ENCODE measurements at places on chromosomes 1 and 21.
A peak's percentile ranks its signal among the peaks of the same experiment; 100 is the strongest.

DNA sequence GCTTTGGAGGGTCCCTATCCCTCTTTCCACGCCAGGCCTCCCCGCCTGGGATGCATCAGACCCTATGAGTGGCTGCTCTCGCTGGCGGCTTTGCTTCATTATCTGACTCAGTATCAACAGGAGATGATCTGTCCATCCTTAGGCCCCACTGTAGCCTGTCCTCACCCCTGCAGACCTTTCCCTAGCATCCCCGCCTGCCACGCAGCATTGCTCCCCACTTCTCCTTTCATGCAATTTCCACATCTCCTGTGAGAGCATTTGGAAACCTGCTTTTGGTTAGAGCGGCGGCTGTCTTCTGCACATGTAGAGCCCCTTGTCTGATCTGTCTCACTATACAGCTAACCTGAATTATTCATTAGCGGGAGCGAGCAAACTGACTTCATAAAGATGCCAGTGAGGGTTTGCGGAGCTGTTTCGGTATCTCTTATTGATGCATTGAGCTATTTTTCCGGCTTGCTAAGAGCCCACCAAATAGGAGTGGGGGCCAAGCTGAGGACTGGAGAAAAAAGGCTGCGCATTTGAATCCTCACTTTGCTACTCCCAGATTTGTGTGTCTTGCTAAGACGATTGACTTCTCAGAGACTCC is 40.0 kb upstream of the ATP2B4 start:
- no peak for DNase-seq

- DNase-seq = no peak
Measured at GRCh38 chr1:53380296-53380695, 52.4 kb upstream of the LRP8 start.

GRCh38 chr1:19336543-19336942 is 24.4 kb downstream of the SLC66A1 start:
- DNase-seq = peak; percentile 32

GRCh38 chr21:17597680-17598079 is 15.0 kb downstream of the BTG3 start:
- no peak for DNase-seq

DNA sequence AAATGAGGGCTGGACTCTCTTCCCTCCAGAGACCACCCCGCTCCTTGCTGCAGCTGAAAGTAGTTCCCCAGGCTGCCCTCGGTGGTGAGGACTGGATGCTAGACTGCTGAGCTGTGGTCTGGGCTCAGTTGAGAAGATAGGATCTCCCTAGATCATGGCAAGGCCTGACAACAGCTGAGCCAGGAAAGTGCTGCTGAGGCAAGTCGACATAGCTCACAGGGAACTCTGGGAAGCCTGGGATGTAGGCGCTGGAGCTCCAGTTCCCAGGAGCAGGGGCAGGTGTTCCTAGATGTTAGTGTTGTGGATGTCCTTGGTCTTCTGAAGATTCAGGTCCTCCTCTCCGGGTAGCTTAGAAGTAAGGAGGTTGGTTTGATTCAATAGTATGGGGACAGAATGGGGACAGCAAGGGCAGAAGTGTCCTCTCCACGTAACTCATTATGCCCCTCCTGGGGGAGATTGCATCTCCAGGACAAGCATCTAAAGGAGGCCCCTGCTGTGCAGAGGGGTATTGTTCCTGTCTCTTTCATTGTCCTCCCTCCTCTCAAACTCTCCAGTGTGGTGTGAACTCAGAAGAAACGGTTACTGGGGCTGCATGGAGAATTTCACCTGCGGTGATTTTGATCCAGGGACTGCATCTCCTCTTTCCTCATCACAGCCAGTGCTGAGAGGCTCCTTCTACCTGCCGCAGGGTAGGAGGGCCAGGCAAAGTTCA is 3.7 kb downstream of the CYB561D1 start:
- no peak for DNase-seq

- DNase-seq = no peak
Measured at GRCh38 chr1:90534116-90534515, 183.0 kb downstream of the BARHL2 start.

DNA sequence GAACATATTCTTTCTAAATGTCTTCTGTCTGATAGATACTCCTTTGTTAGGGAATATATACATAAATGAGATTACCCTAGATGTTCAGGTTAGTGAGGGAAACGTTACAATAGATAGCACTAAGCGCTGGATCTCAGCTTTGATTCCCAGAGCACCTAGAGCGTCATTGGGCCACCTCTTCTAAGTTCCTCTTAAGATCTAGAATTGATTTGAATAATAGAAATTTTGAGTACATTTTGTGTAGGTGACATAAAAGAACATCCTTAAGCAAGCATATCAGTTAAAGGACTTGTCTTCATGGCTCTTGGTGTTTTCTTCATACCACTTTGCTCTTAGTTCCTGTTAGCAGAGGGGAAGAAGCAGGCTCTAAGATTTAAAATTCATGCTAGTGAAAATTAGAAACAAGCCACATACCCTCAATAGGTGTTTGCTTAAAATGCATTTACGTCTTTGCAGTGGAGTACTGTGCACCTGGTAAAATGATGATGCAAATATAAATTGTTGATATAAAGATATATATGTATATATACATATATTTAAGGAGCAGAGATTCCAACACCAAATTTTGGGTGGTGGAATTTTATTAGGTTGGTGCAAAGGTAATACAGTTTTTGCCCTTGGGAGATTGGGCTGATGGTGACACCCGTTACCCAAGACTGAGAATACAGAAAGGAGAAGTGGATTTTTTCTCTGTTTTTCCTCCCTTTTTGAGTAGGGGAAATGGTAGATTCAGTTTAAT is 47.1 kb downstream of the DYRK1A start:
- DNase-seq = no peak

DNA sequence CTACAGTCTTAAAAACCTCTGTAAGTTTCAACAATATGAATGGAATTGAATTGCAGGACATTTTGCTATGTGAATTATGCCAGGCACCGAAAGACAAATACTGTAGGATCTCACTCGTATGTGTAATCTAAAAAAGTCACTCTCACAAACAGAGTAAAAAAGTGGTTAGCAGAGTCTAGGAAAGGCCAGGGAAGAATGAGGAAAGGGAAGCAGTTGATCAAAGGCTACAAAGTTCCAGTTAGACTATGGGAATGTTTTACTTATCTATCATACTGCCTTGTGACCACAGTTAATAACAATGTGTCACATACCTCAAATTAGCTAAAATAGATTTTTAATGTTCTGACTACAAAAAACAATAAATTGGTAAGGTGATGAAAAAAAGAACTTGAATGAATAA is 565.4 kb upstream of the BRINP3 start:
- DNase-seq = no peak

GRCh38 chr1:54053745-54054437 is 483 bp downstream of the TCEANC2 start:
- no peak for DNase-seq

GRCh38 chr1:8903908-8904650 is 25.6 kb upstream of the ENO1 start:
- DNase-seq = no peak

GRCh38 chr1:168636642-168637111 is 60.3 kb downstream of the XCL1 start:
- DNase-seq = no peak

- no peak for DNase-seq
Measured at GRCh38 chr1:245197121-245197520, 42.3 kb downstream of the KIF26B start.

- DNase-seq = no peak
Measured at GRCh38 chr1:12180315-12180714, 13.5 kb downstream of the TNFRSF1B start.

- no peak for DNase-seq
Measured at GRCh38 chr1:36157115-36157903, 1.3 kb downstream of the MAP7D1 start.

DNA sequence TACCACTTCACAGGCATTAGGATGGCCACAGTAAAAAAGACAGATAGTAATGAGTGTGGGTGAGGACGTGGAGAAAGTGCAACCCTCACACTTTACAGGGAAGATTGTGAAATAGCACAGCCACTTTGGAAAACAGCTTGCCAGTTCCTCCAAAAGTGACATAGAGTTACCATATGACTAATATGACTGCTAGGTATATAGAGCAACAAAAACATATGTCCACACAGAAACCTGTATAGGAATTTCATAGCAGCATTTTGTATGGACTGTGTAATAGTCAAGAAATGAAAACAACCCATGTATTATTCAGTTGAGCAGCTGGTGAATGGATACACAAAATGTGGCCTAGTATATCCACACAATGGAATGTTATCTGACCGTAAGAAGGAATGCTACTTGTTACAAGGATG is 30.4 kb upstream of the LBR start:
- no peak for DNase-seq

GRCh38 chr1:67815303-67816094 is 17.8 kb downstream of the GNG12 start:
- DNase-seq = no peak

DNA sequence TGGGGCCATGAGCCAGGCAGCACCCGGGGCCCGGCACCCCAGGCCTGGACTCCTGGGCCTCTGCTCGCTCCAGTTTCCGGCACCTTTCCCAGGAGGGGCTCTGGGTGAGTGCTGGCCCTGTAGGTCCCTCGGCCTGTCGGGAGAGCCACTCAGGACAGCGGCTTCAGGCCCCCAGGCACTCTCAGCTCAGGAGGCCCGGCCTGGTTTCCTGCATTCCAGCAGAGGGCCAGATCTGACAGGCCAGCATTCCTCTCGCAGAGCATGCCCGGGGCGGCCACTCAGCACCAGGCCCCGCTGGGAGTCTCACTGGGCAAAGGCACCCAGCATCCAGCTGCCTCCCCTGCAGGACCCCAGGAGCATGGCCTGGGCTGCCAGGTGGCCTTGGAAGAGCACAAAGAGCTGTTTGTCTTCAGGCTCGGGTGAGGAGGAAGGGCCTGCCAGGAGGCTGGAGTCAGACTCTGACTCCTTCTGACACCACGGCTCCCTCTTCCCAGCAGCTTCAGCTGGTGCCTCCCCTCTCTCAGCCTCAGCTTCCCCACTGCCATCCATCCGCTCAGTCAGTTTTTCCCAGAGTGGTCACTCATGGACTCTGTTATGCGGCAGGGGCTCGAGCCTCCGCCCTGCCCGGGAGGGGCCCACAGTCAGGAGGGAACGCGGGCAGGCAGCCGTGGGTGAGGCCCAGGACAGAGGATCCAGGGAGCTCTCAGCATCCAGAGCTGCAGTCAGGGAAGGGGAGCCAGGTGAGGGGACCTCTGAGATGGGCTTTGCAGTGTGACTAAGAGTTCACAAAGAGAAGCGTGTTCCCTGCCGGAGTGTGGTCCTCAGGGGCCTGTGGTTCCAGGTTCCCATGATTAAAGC is 51.7 kb downstream of the WNT9A start:
- DNase-seq = no peak

DNA sequence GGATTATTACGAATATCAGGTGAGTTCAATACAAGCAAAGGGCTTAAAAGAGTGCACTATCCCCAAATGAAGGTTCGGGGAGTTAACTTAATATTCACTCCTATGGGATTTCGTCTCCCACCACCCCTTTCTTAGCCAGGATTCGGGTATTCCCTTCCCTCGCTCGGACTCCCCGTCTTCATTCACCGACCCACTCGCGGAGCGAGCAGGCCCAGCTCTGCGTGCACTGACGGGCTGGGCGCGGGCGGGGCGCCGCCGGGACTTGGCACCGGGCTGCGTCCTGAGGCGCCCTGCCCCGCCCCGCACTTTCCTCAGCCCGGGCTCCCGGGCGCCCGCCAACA is 7.7 kb upstream of the MPZL1 start:
- no peak for DNase-seq

DNA sequence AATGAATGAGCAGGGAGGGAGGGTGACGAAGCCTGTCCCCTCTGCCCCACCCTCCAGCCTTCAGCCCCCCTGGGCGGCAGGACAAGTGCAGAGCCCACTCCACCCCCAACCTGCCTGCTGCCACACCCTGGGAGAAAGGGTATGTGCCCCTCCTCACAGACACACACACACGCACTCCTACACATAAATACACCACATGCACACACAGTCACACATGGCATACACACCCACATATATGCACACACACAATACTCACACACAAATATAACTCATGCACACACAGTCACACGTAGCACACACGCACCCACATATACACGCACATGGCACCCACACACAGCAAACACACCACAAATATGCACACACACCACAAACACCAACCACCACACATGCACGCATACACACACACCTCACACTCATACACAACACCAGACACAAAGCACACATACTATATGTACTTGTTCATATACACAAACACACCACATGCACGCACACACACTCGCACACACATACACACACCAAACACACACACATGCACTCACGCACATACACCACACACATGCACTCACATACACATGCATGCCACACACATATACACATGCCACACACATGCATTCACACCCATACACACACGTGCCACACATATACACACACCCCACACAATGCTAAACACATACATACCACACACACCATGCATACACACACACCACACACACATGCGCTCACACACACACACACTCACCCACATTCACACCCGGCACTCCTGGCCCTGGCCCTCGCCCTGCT is 16.4 kb downstream of the ITGB2 start:
- no peak for DNase-seq

- DNase-seq = no peak
Measured at GRCh38 chr1:93676427-93676826, 5.2 kb downstream of the BCAR3 start.

GRCh38 chr1:201709564-201710295 is 119.2 kb upstream of the IPO9 start:
- peak; percentile 55 for DNase-seq

DNA sequence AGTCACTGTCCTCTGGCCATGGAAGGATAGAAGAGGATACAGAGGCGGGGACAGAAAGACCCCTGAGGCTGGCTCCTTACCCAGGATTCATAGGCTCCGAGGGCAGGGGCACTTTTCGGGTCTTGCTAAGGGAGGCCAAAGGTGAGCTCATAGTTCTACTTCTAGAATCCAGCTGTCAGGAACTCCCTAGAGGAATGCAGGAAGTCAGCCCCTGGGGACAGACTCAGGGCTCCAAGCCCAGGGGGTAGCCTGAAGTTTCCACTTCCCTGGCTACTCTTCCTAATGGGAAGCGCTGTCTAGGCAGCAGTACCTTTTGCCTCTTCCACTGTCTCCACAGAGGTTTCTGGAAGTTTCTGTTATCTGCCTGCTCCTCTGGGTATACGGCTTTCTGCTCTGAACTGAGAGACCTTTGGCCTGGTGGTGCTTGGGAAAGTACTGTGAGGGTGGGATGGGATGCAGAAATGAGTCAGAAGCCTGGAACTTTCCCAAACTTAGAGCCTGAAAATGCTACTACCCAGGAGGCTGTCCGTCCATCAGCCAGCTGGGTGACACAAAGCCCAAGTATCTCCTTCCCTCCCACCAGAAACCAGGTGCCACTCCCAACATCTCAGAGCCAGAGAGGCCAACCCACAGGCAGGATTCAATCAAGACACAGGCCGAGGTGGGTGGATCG is 3.6 kb downstream of the UBXN11 start:
- DNase-seq = no peak

GRCh38 chr1:10823000-10823401 is 26.6 kb upstream of the CASZ1 start:
- no peak for DNase-seq

Data from stimulated activated CD4-positive, alpha-beta T cell treated with anti-CD3 and anti-CD28 coated beads, Interleukin-12 subunit alpha, Interleukin-12 subunit beta, amount 100 ng/mL, for 4 hours (primary cell).